ENCODE measurements at places on chromosomes 2 and 18.

- DNase-seq: no peak
These were observed 41.3 kb upstream of the MSH6 start for GRCh38 chr2:47741637-47742036.

- DNase-seq: no peak
These were observed 22.6 kb downstream of the POMC start for GRCh38 chr2:25145803-25146202.

- peak; percentile 2 for DNase-seq
These were observed 320.5 kb downstream of the FSIP2 start for GRCh38 chr2:186059096-186059495.

- no peak for DNase-seq
These were observed 167.3 kb downstream of the DOK6 start for GRCh38 chr18:69567813-69568488.

DNA sequence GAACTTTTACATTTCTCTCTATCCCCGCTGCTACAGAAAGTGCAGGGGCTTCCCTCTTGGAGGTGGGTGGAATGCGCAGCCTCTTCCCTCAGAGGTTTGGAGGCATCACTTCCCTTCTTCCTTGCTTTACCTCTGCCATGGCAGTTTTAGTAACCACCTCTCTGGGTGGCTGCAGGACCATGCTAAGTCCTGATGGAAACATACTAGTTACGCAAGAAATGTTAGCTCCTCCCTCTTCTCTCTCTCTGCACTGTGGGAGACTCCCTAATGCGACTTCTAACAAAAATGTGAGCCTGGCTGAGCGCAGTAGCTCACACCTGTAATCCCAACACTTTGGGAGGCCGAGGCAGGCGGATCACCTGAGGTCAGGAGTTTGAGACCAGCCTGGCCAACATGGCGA, 116.8 kb upstream of the RAB6C start:
- DNase-seq: no peak

DNA sequence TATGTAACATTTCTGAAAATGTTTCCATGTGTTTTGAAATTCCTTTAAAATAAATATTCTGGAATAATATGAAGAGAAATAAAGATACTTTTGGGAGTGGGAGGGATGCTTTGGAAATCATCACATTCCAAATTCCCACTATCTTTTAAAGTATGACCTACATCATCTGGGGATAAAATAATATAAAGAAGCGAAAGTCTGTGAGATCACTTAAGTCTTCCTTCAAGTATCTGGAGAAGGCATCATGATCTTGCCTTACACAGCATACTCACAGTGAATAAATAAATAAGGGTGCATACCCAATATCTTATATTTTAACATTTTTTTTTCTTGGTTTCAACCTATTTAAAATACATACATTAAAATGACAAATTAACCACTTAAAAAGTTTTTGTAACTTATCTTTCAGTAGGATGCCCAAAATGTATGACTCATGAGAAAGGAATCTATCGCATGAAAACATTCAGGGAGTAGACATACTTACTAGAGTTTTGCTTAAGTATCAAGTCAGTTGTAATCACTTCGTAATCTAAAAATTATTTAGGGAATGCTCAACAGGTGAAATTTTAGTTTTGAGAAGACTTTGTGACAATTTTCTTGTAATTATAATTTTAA, 248.3 kb upstream of the COL3A1 start:
- DNase-seq: peak; percentile 69

GRCh38 chr2:241877989-241878970, 8.8 kb downstream of the RTP5 start:
- peak; percentile 73 for DNase-seq

GRCh38 chr2:127567351-127567854, 31.9 kb downstream of the MYO7B start:
- DNase-seq: no peak

GRCh38 chr2:238260883-238261282, 21.0 kb upstream of the HES6 start:
- no peak for DNase-seq

DNA sequence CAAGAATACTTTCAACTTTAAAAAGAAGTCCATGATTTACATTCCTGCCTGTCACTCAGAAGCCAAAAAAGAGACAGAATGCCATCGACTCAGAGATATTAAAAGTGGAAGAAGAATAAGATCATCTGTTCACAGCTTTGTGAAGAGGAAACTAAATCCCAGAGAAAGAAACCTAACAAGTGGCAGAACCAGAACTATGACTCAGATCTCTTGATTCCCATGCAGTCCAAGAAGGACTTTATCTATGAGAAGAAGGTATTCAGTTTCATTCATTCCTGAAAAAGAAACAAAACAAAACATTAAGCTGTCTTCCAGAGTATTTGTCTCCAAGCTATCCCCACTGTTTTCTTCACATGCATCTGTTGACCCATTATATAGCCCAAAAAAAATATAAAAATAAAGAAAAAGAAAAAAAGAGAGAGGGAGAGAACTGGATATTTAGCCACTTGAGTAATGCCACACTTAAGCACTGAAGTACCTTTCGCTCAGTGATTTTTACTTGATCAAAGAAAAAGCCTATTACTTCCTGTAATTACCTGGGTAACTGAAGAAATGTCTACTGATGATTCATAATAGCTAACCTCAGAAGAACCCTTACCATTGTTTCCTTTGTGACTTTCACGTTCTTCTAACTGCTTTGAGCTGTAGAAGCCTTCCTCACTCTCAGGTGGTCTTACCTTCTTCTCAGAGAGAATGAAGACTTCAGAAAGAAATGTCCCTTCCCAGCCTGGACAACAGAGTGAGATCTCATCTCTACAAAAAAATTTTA, 17.7 kb upstream of the AKAIN1 start:
- DNase-seq: no peak

Data from EH (cell line).